ENCODE measurements at places on chromosomes 3 and 15.
A peak's percentile ranks its signal among the peaks of the same experiment; 100 is the strongest.

GRCh38 chr3:52704611-52705437, 767 bp downstream of the GLT8D1 start:
- no peak for DNase-seq

GRCh38 chr15:32636908-32637567, 4.5 kb upstream of the SCG5 start:
- DNase-seq: no peak

DNA sequence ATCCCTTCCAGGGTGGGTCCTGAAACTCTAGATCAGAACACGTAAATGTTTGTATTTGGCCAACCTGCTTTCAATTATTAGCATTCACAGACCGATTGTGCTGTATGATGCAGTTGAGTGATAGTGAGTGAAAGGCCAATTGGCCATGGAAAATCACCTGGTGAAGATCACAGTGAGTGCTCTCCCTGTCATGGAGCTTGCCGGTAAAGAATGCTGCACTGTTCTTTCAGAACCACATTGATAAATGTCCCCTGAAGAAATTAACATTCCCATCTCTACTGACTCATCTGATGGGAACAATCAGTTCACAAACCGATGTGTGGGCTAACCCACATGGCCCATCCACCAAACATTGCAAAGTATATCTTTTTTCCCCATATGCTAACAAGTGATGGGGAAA, 324.8 kb upstream of the TBL1XR1 start:
- no peak for DNase-seq

DNA sequence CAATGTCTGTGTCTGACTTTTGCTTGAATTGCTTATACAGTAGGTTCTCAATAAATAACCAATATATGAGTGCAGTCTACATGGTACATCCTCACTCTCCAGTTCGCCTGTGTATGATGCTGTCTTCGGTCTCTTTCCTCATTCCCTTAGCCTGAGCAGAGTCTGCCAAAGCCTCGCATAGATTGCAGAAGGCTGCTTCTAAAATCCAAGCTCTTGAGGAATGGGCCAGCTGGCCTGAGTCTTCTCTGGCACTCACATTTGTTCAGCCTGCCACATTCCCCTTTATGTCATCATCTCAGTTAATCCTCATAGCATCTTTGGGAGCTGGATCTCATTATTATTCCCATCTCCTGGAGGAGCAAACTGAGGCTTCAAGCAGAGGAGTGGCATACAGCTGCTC, 27.2 kb upstream of the ADAMTS7 start:
- no peak for DNase-seq

DNA sequence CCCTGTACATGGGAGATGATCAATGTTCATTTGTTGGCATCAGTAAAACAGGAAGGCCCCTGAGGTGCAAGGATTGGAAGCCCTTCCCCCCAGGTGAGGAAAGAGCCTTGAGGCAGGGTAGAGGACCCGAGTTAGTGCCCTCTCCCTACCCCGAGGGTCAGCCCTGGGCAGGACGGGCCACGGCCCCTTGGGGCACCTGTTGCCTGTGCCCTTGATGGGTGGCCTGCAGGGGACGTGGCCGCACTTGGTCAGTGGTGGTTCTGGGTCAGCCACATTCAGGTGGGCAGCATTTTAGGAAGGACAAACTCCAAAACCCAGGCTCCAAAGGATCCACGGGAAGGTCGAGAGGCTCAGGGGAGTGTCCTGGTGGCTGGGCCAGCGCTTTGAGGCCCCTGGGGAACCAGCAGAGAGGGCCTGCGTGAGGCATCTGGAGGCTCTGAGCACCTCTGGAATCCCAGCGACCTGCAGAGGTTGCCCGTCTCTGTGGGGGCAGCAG, 15.8 kb upstream of the RPUSD3 start:
- DNase-seq: no peak

GRCh38 chr3:127053026-127053425, 70.1 kb downstream of the PLXNA1 start:
- no peak for DNase-seq

GRCh38 chr3:46959161-46959511, 17.4 kb downstream of the CCDC12 start:
- DNase-seq: peak; percentile 57

DNA sequence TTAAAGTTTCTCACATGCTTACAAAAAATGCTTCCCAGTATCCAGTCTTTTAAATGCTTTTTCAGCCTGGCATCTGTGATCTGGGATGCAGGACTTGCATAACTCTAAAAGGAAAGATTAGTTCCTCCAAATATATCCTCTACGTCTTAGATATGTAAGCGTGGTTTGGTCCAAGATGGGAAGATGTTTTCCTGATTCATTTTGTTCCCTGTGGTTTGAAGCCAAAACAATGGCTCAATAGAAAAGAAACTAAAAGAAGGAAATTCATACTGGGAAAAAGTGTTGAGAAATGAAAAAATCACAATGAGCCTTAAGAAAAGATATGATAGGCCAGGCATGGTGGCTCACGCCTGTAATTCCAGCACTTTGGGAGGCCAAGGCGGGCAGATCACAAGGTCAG, 1002.8 kb downstream of the NAALADL2 start:
- DNase-seq: no peak

DNA sequence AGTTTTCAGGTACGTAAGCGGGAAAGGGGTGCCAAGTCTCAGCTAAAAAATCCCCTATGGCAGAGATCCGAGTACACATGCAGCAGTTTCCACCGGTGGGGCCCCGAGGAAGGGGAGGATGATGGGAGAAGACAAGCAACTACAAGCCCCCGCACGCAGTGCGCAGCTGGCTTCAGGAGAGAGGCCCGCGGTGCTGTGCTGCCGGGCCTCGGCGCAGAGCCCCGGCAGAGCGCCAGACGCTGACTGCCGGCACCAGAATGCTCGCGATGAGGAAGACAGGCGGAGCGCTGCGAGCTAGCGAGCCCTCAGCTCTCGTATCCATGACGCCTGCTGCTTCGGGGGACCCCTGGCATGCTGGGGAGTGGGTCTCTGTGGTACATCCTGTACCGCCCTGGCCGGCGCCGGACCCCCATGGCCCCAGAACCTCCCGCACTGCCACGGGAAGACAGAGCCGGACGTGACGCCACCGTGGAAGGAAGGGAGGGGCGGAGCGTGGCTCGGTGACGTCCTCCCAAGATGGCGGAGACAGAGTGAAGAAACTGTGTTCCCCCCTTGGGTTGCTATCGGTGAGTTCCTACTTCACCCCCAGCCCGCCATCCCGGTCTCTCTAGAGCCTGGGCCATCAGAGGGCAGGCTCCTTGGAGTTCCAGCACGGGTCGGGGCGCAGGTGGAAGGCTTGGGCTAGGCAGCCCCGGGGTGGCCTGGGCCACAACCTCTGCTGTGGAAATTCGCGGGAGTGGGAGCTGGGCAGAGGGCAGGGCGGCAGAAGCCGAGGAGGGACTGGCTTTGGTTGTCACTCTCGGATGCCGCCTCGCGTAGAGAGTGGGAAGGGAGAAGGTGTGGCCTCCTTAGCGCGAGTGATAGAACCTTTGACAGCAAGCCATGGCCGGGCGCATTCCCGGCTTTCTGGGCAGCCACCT, at the start of gene MYNN:
Gene MYNN, plus strand, starts transcription at position 500 of the 920 bp plus-strand sequence. CDS start 900 bp downstream, outside the sequence.
- peak; percentile 87 for DNase-seq

GRCh38 chr3:51378065-51378464, 7.0 kb upstream of the MANF start:
- no peak for DNase-seq

DNA sequence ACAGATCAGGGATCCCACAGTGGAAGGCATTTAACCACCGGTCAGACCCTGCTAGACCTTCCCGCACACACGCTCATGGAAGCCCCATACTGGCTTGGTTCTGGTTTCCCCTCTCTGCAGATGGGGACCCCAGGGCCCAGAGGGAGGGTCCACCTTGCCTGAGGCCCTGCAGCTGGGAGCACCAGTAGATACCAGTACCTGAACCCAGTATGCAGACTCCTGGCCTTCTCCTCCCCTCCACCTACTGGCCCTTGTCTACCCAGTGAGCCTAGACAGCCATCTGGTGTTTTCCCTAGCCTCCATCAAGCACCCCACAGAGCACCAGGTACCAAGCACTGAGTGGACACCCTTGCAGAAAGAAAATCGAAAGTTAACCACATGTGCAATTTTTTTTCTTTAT, 65.1 kb downstream of the MEGF11 start:
- DNase-seq: no peak

DNA sequence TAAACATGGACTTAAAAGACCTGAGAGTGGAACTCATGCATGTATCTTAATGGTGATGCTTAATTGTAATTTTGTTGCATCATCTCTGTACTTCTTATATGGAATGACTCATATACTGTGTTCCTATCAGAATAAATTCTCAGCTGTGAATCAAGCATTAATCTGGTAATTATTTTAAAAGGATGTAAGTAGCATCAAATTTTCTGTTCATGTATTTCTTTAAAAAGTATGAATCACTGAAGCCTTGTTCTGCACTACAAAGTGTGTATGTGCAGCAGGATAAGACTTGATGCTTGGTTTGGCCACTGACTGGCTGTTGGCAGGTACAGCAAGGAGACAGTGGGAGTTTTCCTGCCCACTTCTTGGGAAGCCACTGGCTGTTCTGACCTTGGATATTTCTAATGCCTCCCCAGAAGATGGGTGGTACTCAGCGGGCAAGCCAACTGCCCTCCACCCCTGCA, 123.9 kb downstream of the ANO10 start:
- DNase-seq: no peak

- DNase-seq: no peak
These were observed 12.7 kb downstream of the TKT start for GRCh38 chr3:53243165-53243564.

DNA sequence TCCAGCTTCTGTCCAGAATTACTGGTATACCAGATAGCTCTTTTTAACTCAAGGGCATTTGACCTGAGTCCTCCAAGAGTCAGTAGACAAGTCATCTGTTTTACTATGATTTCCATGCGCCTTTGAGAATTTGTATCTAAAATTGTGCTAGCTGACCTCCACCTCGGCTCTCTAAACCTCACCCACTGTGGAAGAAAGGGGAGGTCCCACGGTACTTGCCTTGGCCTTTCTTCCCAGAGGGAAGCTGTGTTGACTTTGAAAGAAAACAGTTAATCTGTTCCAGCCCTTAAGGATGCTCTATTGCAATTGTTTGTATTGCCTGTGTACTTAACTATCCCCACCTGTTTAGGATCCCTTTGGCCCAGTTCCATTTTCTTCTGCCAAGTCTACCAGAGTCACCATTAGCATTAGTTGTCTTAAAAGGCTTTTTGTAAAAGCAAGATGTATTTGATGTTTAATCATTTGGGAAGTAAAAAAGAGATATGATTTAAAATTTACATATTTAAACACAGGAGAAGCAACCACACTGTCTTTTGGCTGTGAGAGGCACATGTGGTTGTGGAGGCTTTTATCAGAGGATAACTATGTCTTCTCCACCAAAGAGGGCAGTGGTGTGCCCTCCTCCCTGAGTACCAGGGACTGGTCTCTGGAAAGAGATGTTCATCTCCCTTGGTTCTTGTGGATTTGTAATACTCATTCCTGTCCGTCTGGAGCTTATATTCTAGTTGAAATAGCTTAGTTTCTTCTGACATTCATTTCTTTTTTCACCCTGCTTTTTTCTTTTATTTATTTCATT, 88.8 kb downstream of the CRTC3 start:
- no peak for DNase-seq

DNA sequence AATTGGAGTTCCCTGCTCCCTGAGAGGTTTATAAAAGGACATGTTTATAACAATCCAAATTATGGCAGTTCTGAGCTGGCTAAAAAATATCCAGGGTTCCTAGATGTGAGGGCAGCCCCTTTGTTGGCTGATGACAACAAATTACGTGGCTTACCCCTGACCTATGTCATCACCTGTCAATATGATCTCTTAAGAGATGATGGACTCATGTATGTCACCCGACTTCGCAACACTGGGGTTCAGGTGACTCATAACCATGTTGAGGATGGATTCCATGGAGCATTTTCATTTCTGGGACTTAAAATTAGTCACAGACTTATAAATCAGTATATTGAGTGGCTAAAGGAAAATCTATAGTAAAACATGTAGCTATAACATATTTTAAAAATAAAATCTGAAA, 13.9 kb downstream of the AADAC start:
- no peak for DNase-seq

- DNase-seq: no peak
These were observed 32.0 kb downstream of the ANKDD1A start for GRCh38 chr15:64943512-64944225.

- DNase-seq: no peak
These were observed 1.1 kb upstream of the HHATL start for GRCh38 chr3:42703695-42704025.

- no peak for DNase-seq
These were observed 1.1 kb upstream of the RBMS3 start for GRCh38 chr3:29279806-29280205.

GRCh38 chr3:136162322-136162721, 33.8 kb downstream of the MSL2 start:
- no peak for DNase-seq

DNA sequence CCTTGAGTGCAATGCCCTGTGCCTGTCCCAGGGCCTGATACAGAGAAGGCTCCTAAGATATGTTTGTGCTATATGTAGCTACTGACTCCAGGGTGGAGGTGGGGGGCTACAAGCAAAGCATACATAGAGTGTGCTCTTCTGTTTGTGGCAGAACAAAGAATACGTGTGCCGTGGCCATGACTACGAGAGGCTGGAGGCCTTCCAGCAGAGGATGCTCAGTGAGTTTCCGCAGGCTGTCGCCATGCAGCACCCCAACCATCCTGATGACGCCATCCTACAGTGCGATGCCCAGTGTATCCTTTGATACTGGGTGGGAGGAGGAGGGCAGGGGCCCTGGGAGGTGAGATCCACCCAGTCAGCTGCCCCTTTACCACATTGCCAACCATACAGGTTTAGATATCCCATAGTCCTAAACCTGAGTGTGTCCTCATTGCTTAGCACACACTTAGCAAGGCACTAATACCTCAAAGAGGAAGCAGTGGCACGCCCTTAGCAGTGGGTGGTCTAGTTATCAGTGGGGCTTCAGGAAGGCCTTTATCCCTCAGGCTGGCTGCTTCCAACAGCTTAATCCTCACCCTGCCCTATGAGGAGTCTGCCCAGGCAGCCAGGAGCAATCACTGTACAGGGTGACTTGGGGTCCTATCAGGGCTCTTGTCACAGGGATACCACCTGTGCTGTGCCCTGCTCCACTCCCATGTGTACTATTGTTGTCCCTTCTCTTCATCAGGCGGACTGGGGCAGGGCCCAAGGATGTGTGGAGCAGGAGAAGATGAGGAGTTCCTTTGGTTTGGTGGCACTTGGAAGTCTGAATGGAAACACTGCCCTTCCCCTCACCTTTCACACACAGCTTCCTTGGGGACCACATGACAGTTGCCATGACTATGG, 30.1 kb upstream of the MANF start:
- DNase-seq: no peak

- DNase-seq: no peak
These were observed 58.0 kb upstream of the SLC7A14 start for GRCh38 chr3:170643831-170644230.

DNA sequence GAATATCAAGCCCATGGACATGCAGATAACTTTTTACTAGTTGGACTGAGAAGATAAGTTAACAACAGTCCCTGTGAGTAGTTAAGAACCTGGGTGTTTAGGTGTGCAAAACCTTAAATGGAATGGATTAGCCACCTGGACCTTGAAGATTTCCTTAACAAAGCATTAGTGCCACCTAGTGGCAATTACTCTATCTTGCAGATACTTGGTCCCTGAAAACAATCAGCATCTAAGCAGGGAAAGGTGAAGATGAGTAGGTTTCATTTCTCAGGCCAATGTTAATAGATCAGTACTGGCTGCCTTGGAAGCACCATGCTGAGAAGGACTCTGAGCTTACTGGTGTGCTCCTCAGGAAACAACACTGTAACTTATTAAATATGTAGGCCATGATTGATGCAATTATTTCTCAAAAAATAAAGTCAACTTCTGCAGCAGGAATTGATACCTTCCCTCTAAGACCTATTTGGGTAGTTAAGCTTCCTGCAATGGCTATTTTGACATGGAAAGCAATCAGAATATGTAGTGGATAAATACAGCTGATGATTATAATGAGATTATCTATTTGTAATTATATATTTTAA, 329.4 kb downstream of the TBC1D5 start:
- DNase-seq: no peak

Data from stimulated activated CD8-positive, alpha-beta memory T cell treated with anti-CD3 and anti-CD28 coated beads, Interleukin-7, amount 100 ng/mL, for 4 hours (primary cell).